Activated T-cell treated with anti-CD3 and anti-CD28 coated beads, Interleukin-2, amount 50 U/mL, for 1 hour (primary cell): ENCODE measurements at places on chromosomes 12 and 14.

DNA sequence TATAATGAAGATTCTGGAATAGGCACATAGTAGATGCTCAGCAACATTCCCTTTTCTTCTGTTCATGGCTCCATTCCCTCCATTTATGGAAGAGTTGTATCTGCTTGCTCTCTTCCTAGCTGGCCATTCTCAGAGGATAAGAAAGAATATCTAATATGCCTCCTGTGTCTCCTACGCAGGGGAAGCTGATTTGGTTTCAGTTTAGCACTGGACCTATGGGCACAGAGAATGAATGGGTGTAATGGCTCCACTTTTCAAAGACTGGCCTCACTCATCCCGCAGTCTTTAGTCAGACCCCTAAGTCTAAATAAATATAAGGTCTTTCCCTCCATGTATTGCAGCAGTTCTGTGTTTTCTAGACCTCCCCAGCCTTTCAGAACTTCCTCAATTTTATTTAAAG lies 2.0 kb downstream of the PKP2 start:
- DNase-seq, result no peak

- no peak for DNase-seq
Observed at GRCh38 chr14:86646696-86647690, 1117.0 kb downstream of the FLRT2 start.

GRCh38 chr14:99035712-99036610 lies 236.0 kb downstream of the BCL11B start:
- DNase-seq, result no peak

- DNase-seq, result no peak
Observed at GRCh38 chr14:60085085-60085484, 6.6 kb upstream of the PCNX4 start.

GRCh38 chr12:130715998-130716968 lies at the start of gene RIMBP2:
RIMBP2 (minus strand) TSS chr12:130716299; CDS start chr12:130479013, 237,286 bp downstream.
- DNase-seq, result no peak

DNA sequence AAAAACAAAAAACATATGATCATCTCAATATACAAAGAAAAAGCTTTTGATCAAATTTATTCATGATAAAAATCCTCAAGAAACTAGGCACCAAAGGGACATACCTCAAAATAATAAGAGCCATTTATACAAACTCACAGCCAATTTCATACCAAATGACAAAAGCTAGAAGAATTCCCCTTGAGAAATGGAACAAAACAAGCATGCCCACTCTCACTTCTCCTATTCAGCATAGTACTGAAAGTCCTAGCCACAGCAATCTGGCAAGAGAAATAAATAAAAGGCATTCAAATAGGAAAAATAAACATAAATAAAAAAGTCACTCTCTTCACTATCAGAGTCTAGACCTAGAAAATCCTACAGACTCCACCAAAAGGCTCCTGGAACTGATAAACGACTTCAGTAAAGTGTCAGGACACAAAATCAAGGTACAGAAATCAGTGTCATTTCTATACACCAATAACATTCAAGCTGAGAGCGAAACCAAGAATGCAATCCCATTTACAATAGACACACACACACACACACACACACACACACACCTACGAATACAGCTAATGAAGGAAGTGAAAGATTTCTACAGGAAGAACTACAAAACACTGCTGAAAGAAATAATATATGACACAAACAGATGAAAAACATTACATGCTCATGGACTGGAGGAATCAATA lies 1486.2 kb upstream of the SEL1L start:
- DNase-seq, result no peak

- no peak for DNase-seq
Observed at GRCh38 chr12:91332302-91332701, 149.7 kb upstream of the DCN start.

GRCh38 chr14:33940561-33941011 lies 10.3 kb downstream of the EGLN3 start:
- no peak for DNase-seq

GRCh38 chr14:34181338-34181737 lies 230.5 kb upstream of the EGLN3 start:
- no peak for DNase-seq

DNA sequence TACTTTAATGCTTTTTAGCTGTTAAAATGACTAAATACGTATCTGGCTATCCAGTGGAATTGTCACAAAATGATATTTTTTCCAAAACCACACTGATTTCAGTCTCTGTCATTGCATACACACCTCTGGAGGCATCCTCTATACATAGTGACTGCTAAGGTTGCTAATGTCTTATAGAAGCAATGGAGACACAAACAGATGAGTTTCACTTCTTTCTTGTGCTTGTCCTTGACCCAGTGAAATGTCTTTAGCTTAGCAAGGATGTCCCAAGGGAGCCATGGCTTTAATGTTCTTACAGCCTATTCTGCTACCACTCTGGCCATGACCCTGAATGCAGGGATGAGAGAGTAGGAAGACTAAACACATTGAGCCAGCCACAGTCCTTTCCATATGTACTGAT lies 90.3 kb downstream of the TPH2 start:
- no peak for DNase-seq
